ENCODE measurements at places on chromosomes 13 and 19.

DNA sequence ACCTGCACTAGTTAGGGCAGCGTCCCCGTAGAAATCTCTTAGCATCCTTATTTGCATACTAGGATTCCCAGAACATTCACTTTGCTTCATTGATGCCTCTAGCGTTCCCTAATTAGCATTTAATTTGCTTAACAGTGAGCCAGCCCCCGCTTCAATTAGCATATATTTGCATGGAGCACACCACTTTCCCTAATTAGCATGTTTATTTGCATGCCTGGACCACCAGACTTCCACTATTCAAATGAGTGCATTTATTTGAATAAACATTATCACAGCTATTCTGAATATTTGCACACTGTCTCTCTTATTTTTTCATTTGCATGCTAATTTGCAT, 69.6 kb downstream of the RYR1 start:
- no peak for DNase-seq

DNA sequence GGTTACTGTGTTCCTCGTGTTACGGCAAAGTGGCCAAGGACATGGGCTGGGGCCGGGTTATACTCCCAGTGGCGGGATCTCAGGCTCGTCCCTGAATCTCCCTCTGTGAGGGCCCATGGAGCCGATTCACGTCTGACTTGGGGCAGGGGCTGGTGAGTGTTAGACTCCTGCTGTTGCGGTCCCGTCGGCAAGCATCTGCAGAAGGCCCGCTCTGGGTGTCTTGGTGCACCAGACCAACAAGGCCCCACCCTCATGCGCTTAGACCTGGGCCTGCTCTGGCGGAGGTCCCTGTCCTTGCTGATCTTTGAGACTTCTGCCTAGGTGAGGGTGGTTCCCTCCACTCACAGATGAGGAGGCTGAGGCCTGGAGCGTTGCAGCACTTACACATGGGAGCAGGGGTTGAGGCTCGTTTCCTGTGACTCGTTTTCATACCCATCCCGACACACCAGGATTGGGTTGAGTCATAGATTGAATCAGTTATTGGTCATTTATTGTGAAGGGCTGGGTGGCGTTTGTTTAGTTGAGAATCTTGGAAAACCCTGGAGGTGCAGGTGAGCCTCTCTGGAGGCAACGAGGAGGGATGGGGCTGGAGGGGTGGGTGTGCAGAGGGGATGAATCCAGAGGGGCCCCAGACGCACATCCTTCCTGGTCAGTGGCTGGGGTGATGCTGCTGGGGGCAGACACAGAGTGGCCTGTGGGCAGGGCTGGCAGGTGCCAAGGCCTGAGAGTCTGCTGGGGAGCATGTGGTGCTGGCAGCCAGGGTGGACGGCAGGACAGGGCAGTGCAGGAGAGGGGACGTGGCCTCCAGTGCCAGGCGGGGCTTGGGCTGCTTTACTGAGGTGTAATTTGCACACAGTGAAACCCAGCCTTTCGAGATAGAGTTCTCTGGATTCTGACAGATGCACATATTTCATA, 4.6 kb downstream of the EPN1 start:
- no peak for DNase-seq

DNA sequence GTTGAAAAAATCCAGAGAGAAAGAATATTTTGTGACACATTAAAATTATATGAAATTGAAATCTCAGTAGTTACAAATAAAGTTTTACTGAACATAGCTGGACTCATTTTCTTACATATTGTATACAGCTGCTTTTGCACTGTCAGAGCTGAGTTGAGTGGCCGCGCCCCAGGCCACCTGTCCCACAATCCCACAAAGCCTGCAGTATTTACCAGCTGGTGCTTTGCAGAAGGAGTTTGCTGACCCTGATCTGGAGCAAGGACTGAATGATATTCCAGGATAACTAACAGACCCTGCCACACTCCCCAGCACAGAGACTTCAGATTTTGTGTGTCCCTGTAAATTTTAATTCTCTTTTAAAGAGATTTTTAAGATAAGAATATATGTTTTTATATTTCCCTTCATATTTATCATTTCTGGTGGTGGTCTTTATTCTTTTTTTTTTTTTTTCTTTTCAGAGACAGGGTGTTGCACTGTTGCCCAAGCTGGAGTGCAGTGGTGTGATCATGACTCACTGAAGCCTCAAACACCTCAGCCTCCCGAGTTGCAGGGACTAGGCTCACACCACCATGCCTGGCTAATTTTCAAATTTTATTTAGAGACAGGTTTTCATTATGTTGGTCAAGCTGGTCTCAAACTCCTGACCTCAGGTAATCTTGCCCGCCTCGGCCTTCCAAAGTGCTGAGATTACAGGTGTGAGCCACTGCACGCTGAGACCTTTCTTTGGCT, 48.5 kb downstream of the TDRD12 start:
- no peak for DNase-seq

GRCh38 chr13:46778890-46779289, 18.1 kb downstream of the ESD start:
- DNase-seq, result no peak

GRCh38 chr19:9323557-9323918, 441 bp upstream of the ZNF559 start:
- DNase-seq, result peak; percentile 36

DNA sequence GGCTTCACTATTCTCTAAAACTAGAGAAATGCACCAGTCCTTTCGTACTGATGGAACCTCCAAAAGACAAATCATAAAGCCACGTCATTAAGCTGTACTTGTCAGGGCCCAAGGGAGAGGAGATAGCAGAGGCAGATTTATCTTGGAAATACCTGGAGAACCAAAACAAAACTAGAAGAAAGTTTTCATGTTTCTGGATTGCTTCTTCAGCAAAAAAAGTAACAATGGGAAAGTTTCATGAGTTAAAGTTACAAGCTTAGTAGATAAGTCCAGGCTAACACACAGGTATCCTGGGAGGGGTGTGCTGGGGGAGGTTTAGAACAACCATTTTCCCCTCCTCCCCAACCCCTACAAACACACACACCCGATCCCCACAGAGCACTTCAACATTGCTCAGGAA, 21.6 kb downstream of the RANBP3 start:
- no peak for DNase-seq

DNA sequence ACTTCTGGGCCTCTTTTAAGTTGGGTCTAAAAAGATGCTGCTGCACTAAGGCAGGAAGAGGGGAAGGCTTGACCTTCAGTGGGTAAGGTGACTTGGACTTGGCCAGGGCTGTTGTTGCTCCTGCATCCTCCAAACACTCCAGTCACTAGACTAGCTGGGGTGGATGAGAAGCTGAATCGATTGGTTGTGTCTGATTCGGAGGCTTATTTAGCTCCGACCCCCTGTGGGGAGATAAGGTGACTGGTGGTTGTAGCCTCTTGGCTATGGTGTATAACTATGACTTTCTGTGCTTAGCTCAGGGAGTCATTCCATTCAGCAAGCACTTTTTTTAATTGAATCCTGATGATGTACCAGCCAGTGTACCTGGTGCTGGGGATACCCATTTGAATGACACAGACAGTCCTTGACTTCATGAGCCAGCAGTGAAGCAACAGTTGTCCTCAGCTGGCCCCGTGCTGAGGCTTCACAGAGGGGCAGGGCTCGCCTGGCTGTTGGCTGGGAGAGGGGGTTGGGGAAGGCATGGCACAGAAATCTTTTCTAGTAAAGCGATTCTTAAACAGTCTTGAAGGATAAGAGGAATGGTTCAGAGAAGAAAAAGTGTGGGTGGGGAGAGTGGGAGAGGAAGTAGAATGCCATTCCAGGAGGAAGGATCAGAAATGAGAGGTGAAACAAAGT, 9.9 kb downstream of the PCDH8 start:
- no peak for DNase-seq

DNA sequence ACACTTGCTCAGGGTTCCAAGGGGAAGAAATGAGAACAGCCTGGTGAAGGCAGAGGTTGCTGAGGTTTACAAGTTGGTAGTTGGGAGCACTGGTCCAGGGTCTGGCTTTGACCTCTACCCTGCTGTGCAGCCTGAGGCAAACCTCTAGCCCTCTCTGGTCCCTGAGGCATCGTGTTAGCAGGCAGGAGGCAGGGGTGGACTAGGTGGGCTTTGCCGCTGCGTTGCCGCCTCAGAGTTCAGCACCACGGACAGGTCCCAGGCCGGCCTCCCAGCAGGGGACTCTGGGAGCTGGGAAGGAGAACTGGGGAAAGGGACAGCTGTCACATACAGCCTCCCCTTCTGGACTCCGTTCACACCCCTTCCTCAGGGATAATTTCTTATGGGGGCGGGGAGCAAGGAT, 3.1 kb downstream of the NCAN start:
- peak; percentile 93 for DNase-seq
